ENCODE measurements at places on chromosomes 5 and 9. TPM values are rescaled to one million over a fixed set of nuclear protein-coding genes. Genes with fewer than 3 reads are reported as not detected.

DNA sequence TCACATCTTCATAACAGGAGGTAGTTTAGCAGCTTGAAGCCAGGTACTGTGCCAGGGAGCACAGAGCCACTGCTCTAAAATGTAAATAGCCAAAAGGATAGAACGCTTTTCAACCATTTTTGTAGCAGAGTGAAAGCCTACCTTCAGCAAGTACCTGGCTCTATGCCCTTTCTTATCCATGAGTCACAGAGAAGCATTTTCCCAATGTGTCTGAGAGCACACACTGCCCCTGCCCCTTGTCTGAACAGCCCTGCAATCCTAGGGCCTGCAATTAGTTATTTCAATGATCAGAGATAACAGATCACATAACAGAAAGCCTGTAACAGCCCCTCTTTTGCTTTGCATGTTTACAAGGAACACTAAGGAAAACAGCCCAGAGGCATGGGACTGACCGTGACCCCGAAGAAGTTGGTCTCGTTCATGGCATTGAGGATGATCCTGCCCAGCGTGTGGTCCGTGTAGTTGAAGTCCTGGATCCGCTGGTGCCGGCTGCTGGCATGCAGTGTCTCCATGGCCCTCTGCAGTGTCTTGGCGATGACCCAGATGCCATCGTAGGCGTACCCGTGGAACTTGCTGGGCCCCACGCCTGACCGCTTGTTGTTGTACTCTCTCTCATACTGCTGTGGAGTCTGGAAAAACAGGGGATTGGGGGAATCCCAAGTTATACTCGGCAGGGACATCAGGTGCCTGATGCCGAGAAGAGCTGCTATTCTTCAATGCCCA, 198.3 kb upstream of the TBC1D2 start:
- DNase-seq, result no peak

DNA sequence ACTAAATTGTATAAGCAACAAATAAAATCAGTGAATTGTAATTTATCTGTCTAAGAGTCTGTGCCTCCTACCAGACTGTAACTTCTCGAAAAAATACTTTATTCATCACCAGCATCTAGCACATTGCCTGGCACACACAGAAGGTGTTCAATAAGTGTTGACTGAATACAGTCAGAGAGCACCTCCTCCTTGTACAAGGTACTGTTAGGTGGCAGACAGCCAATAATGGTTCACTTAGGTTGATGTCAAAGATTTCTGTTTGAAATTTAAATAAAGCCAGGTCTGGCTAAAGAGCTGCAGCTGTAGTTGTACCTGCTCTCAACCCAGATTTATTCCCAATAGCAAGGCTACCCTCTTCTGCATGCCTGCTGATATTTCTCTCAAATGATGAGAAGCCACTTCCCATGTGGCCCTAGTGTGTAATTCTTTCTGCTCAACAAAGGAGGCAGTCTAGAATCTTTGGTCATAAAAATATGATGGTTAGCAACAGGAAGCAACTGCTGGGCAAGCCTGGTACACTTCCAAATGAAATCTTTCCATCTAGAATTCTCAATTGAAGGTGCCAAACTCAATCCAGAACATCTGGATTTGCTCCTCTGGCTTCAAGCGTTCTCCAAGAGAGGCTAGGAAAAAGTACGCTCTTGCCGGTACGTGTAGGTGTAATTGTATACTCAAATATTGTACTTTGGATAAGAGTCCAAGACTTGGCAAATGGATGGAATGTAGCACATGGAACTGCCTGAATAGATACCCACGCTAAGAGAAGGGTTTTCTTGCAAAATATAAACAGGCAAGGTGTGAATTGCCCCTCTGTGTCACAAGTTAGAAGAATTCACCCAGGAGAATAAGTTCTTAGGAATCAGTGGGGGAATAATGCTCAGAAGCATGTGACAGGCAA, 95.6 kb downstream of the NR6A1 start:
- DNase-seq, result no peak

- DNase-seq, result no peak
Observed at GRCh38 chr9:93080406-93080805, 15.6 kb upstream of the CARD19 start.

DNA sequence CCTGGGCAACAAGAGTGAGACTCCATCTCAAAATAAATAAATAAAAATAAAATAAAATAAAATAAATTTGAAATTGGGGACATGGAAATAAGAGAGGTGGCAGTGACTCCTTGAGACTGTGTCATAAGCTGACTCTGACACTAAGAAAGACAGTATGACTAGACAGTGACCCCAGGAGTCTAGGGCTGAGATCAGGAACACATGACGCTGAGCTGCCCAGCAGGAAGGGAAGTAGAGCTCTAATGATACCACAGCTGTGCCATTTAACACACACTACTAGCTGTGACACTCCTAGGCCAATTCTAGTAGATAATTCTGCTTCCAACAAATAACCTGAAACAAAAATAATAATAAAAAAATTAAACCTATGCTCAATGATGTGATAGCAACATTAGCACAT, 293.0 kb downstream of the SEC61B start:
- DNase-seq, result no peak

DNA sequence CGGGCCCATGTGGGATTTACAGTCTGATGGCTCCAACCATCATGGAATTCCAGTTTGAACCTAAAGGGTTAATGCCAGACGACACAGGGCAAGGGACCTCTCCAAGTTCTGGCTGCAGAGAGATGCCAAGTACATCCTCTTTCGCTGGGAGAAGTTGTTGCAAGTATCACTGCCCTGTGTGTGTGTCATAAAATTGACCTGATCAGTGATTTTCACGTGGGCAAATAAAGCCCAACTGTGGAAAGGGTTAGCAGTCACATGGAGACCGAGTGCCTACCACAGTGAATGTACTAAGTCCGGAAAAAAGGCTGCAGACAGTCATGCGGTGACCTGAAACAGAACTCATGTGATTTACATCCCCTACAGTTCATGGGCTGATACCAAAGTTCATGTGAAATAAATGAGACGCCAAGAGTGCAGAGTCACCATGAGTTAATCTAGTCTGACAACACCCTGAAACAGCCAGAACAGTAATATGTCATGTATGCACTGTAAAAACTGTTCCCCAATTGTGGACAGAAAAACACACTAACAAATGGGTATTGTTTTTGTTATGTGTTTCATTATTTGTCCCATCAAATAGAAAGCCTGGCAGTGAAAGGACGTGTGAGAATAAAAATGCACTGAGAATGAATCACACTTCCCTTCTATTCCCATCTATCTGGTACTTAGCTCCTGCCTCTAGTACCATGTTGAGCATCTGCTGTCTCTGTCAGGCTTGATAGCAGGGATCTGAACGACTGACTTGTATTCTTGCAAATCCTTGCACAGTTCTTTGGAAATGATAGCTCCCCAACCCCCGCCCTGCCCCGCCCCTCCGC, 115.7 kb downstream of the SUSD1 start:
- no peak for DNase-seq

GRCh38 chr5:85671223-85671970, 946.3 kb upstream of the COX7C start:
- no peak for DNase-seq

- no peak for DNase-seq
Observed at GRCh38 chr5:79756076-79756475, 66.4 kb downstream of the CMYA5 start.

DNA sequence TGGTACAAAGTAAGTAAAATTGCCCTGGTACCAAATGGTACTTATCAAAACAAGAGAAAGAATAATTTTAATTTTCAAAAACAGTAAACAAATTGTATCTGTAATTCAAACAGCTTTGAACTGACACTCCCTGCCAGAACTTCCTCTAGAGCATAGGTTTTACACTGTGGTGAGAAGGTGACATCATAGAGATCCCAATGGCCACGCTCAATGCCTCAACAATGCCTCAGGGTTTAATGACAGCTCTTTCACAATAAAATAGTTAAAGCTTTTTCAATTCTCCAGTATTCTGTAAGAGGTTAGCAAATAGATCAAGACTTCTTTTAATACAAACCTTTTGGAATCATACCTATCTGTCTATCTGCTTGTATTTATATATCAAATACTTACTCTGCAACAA, 437.1 kb downstream of the PRR16 start:
- no peak for DNase-seq

GRCh38 chr9:2241461-2241835, 226.3 kb downstream of the SMARCA2 start:
- peak; percentile 44 for DNase-seq

- DNase-seq, result no peak
Observed at GRCh38 chr5:174529925-174530681, 194.3 kb upstream of the MSX2 start.

The TOR2A gene
- total RNA-seq, result 29.1 TPM

GRCh38 chr5:168042284-168043068, 249.0 kb upstream of the WWC1 start:
- no peak for DNase-seq

The SPATA31E1 gene
- 0.05 TPM for total RNA-seq

- no peak for DNase-seq
Observed at GRCh38 chr5:168422431-168422830, 63.8 kb upstream of the RARS1 start.

DNA sequence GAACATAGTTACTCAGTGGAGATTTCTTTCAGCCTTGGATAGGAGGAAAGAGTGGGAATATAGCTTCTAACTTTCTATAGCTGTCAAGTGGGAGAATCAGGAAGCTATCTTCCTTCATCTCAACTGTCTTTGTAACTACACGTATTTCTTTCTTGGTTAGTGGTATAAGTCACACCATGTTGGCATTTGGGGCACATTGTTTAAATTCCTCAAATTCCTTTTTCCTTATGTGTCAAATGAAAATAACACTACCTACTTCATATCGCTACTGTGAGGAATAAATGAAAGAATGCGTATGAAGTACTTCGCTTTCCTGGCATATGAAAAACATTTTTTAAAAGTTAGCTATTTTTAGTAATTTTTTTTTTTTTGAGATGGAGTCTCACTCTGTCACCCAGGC, 1082.5 kb upstream of the WWC1 start:
- no peak for DNase-seq

DNA sequence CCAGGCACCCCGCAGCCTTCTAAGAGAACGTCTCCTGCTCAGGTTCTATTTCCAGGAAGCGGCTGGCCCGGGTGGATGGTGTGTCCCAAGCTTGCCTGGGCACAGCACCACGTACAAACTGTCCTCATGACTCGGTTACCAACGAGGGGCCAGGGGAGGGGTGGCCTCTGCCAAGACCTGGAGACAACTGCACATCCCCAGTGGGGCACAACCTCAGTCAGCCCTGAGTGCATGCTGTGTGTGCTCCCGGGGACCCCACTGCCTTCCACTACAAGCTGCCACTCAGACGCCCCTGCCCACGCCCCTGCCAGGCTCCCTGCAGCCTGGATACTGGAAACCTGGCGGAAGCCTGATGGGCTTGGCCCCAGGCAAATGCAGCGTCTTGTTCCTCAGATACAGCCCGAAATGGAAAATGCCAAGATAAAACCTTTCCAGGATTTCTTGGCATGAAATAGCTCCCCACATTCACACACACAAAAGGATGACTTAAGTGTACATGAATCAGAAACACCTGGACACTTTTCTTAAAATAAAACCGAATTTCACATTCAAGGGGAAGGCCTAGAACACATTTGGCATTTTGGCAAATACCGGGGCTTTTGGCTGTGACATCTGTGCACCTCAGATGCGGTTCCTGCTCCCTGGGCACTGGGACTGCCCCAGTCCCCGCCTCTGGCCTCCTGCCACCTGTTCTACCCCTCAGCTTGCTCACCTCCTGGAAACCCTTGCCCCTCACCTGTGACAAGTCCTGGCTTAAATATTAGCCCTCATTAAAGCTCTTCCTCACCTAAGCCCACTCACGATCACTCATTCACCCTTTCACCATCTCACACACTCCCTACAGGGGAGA, 62.5 kb downstream of the COL23A1 start:
- no peak for DNase-seq

- no peak for DNase-seq
Observed at GRCh38 chr5:113204525-113205161, 228.0 kb downstream of the DCP2 start.

- no peak for DNase-seq
Observed at GRCh38 chr9:110933350-110934001, 104.8 kb downstream of the LPAR1 start.

The ZBED3 gene
- 13.0 TPM for total RNA-seq

DNA sequence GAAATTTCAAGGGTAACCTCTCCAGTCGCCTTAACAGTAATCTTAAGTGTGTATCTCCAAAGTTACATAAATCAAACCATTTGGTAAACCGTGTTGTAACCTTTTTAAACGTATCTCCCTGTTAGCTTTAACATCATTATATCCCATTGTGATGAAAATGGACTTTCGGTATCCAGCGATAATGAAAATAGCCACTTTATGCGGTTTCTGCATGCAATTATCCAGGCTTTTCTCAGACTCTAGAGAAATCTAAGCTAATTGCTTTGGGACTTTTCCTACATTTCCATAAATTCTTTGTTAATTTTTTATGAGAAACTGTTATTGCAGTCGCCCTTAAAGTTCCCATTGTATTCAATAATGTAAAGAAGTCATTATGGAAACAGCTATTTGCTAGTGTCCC, 170.7 kb downstream of the ZNF608 start:
- DNase-seq, result no peak

The MARCHF3 gene
- 47.9 TPM for total RNA-seq

- DNase-seq, result no peak
Observed at GRCh38 chr5:157745041-157745456, 1.5 kb downstream of the LSM11 start.

- no peak for DNase-seq
Observed at GRCh38 chr5:61200582-61201155, 38.4 kb upstream of the SMIM15 start.

The PDLIM4 gene
- 8.5 TPM for total RNA-seq

The SPINK1 gene
- total RNA-seq, result not detected

The TXNDC8 gene
- total RNA-seq, result not detected
